Activated CD4-positive, alpha-beta T cell treated with anti-CD3 and anti-CD28 coated beads, Interleukin-2, amount 50 U/mL, for 48 hours (primary cell): ENCODE measurements at places on chromosomes 7 and 10.

DNA sequence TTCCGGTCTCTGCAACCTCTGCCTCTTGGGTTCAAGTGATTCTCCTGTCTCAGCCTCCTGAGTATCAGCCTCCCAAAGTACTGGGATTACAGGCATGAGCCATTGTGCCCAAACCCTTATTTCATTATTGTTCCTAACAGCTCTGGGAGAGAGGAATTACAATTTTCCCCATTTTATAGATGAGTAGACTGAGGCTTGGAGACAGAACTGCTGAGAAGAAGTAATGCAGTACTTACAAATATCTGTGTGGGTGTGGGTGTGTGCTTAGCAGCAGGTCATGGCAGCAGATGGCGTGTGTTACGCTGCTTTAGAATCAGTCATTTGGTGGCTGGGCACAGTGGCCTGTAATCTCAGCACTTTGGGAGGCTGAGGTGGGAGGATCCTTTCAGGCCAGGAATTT, 7.4 kb downstream of the PRKRIP1 start:
- no peak for DNase-seq

DNA sequence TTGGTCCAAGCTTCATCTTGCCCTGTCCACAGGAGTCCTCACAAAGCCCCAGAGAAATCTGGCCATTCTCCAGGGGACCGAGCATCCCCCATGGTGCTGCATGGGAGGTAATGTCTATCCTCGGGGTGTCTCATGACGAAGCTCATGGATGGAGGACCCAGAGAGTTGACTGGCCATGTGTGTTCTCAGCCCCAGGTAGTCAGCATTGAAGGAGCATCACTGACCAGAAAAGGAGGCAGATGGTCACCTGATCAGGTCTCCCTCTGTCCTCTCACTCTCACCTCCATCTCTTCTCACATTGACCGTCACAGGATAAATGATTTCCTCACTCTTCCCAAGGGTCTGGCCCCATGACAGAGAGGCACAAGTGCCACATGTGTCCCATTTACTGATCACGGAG, 33.4 kb upstream of the GDF10 start:
- DNase-seq = no peak

GRCh38 chr10:30500534-30500933, 66.5 kb downstream of the MAP3K8 start:
- DNase-seq = no peak

DNA sequence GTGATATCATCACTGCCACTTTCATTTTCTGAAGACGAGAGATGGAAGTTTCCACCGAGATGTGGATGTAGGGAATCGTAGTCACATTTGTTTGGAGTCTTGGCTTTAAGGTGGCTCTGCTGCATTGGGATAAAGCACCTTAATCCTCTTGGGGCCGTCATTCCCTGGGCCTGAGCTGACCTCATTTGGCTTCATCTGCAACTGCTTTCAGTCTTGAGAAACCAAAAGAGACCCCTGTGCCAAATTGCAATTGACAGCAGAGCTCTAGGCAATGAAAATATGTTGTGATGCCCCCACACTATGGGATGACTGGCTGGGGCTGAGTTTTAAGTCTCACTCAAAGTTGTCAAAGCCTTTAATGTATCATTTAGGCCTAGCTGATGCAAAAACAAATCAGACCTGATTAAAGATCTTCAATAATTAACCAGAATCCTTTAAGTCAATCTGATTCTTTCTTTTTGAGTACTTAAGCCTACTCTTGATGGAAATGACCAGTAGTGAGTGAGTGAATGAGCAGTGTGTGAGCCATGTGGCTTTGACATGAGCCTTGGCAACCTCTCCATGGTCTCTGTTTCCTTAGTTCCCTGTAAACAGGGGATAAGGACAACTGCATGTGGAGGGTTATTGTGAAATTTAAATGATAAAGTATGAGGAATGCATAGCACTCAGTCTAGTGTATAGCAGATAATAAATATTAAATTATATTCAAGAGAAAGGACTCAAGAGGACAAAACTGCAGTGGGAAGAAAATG, 155.0 kb downstream of the BMPER start:
- no peak for DNase-seq
